ENCODE measurements at places on chromosomes 13 and 19.

- DNase-seq, result no peak
These were observed 405.5 kb downstream of the TBC1D4 start for GRCh38 chr13:75076476-75076875.

DNA sequence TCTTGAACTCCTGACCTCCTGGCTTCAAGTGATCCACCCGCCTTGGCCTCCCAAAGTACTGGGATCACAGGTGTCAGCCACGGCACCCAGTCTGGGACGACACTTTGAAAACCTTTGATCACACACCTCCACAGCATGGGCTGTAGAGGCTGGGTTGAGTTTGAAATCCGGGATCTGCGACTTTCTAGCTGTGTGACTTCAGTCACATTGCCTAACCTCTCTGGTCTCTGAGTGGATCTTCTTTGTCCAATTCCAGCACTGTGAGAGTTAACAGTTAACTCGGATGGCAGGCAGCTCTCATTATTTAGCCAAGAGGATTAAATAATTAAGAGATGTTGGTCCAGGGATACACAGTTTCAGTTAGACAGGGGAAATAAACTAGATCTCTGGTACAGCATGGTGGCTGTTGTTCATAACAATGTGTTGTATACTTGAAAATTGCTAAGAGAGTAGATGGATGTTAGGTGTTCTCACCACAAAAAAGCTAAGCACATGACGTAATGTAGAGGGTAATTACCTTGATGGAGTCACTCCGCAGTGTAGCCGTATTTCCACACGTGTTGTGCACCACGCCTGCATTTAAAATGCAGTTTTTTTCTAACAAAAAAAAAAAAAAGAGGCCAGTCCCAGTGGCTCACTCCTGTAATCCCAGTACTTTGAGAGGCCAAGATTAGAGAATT lies 1.9 kb downstream of the GALP start:
- DNase-seq, result no peak

GRCh38 chr13:70394031-70394548 lies 285.8 kb upstream of the KLHL1 start:
- no peak for DNase-seq

GRCh38 chr19:14402332-14403144 lies 16.6 kb downstream of the DDX39A start:
- no peak for DNase-seq

DNA sequence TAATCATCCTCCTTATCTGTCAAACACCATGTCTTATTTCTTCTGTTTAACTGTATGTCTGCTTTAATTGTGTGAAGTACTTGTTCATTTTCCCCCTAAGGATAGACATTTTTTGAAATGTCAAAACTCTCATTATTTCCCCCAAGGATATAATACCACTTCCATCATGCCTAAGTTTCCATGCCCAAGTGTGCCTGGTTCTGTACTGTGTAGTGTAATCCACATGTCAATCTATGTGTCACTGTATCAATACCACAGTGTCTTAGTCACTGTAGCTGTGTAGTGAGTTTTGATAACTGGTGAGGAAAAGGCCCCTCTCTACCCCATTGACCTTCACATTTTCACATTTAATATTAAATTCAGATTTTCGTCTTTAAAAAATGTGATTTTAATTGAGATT lies 1265.5 kb downstream of the PCDH9 start:
- no peak for DNase-seq

DNA sequence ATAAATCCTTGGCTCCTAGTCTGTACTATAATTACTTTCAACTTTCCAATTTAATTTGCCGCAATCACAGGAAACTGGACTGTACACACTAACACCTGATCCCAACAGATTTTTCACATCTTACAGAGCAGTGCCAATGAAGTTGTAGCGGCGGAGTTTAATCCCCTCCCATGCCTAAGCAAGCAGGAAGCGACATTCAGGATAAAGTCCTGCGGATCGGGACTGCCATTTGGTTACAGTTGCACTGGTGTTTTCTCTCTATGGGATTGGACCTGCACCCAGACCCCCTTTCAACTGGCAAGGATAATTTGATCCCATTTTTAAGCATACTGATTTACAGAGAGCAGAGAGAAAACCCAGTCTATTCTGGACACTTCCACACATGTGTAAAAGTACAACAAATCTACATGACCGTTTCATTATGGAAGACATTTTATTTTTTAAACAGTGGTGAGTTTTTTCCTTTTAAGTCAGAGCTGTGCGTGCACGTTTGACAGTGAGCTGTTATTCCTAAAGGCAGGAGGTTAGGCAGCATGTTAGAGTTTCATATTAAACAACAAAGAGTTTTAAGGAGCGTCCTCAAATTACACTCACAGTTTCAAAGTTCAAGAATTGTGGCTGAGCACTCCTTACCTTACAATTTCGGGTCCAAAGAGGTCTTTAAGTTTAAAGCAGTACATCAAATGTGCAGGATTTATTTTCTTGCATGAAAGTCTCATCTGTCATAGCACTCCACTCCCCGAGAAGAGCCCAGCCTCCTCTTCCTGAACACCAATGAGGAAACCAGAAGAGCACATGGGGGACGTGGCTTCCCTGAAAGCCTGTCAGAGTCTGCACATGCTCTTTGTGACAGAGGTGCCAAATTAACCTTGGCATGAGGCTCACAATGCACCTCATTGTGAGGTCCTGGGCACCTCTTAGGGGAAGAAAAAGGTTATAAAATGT lies 141.6 kb upstream of the RFC3 start:
- peak; percentile 15 for DNase-seq

DNA sequence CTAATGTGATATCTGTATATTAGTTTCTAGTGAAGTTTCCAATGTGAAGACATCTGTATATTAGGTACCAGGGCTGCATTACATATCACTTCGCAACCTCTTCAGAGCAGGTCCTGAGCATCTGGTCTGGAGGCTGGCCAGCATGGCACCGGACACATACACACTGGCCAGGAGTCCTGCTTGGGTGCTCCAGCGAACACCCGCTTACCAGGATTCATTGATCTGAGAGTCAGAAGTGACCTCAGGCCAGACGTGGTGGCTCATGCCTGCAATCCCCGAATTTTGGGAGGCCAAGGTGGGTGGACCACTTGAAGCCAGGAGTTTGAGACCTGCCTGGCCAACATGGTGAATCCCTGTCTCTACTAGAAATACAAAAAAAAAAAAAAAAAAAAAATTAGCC lies 93.0 kb upstream of the IRS2 start:
- no peak for DNase-seq

DNA sequence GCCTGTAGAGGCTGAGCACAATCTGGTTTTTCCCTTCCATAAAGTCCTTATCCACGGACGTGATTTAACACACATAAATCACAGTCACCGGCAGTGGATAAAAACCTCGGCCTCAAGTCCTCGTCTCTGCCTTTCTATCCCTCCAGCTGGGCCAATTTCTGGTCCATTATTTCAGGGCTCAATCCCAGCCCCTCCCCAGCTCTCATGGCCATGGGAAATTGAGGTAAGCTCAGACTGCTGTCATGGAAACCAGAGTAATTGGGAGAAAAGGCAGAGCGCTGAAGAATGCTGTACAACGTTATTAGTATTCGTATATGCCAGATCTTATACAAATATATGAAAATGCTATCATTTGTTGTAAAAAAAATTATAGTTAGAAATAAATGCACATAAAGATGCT lies 86.2 kb upstream of the USP29 start:
- DNase-seq, result no peak

Measured in non-pigmented ciliary epithelial cell (primary cell).